ENCODE measurements at places on chromosomes 3 and 15.

DNA sequence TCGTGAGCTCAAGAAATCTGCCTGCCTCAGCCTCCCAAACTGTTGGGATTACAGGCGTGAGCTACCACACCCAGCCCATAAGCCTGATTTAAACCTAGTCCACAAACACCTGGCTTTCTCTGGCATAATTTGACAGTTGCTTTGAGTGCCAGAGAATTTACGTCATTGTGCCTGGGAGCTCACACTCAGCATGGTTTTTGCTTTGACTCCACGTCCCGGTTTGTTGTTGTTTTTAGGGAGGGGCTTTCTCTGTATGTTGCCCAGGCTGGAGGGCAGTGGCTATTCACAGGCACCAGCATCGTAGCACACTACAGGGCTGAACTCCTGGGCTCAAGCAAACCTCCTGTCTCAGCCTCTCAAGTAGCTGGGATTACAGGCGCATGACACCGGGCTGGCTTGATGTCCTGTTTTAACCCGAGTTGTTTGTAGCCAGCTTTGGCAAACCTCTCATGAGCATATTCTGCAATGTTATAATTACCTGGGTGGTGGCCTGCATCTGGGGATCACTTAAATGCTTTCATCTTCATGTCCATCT lies 32.7 kb downstream of the CEMIP start:
- no peak for DNase-seq

GRCh38 chr3:99858469-99858868 lies 40.8 kb downstream of the CMSS1 start:
- DNase-seq, result no peak

DNA sequence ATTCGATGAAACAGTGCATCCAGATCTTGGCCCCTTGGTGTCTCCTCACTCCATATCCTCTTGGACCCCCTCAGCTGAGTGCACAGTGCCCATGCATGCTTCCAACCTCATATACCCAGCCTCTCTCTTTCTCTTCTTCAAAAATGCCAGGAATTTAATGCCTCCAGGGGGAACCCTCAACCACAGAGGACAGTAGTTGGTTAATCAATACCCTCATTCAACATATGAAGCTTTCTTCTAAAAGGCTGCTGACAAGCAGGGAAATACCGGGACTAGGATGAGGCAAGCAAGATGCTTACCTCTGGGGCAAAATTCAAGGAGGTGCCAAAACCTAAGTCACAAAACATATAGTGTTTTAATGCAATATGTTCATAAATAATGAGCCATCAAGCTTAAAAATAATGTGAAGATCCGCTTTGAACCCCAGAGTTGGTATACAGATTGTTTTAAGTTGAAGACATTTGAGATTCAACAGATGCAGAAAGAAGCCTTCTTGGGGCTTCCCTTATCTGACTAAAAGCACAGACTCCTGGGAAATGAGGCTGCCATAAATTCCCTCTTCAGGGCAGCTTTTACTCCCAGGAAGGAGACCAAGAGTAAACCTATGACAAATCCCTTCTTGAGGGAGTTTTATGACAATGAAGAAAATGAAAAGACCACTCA lies 48.2 kb upstream of the FHIT start:
- no peak for DNase-seq

- DNase-seq, result no peak
Observed at GRCh38 chr3:15497964-15498363, 23.5 kb downstream of the COLQ start.

DNA sequence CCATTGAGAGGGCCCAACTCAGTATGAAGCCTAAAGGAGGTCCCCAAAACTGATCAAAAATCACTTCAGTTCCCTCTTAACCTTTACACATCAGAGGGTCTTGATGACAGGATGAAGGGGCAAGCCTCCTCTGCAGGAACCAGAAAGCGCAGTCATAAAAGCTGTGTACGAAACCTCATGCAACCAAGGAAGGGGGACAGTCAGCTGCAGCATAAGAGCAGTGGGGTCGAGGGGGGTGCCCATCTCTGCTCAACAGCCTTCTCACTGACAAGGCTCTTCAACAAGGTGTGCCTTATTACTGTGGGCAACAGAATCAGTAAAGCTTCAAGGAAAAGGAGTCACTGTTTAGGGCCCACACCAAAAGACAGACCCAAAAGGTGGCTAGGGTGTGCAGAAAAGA lies 3.9 kb downstream of the POC1A start:
- DNase-seq, result no peak

GRCh38 chr3:15102836-15103235 lies 3.9 kb upstream of the RBSN start:
- DNase-seq, result no peak

DNA sequence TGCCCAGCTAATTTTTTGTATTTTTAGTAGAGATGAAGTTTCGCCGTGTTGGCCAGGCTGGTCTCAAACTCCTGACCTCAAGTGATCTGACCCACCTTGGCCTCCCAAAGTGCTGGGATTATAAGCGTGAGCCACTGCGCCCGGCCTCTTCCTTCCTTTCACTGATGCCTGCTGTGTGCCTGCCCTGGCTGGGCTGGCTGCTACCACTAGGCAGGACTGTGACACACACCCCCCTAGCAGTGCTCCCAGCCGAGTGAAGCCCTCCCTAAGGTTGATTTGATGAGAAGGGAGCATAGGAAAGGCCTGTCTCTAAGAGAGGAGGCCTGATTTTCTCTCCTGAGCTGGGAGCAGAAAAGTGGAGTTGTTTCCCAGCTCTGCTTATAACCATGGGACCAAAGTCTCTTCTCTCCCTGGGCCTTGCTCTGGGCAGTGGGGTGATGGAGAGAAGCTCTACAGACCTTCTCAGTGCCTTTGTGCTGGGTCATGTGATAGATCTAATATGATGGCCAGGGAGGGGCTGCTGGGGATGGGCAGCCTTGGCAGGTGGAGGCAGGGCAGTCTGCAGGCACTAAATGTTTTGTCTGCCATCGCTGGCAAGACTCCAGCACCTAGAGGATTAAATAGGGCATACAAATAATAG lies 20.1 kb upstream of the SFMBT1 start:
- DNase-seq, result no peak

- no peak for DNase-seq
Observed at GRCh38 chr3:138440121-138440521, 5.7 kb downstream of the ESYT3 start.

DNA sequence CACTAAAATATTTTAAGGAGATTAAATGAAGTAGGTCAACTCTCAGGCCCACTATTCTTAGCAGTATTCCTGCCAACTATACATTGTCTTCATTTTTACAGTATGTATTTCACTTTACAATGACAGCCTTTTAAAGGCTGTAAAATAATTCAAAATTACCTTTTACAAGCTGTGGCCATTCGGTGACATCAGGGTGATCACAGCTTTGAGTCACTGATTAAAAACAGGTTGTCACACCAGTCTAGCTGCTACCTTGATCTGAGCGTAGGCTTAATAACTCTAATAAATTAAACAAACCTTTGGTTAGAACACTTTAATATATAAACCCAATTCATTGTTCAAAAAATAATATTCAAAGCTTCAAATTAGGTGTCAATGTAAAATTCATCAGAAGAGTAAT lies 29.9 kb downstream of the UBE3A start:
- no peak for DNase-seq

GRCh38 chr3:50971487-50971924 lies 296.8 kb downstream of the DOCK3 start:
- DNase-seq, result no peak

GRCh38 chr3:62562017-62562416 lies 188.7 kb upstream of the FEZF2 start:
- no peak for DNase-seq

DNA sequence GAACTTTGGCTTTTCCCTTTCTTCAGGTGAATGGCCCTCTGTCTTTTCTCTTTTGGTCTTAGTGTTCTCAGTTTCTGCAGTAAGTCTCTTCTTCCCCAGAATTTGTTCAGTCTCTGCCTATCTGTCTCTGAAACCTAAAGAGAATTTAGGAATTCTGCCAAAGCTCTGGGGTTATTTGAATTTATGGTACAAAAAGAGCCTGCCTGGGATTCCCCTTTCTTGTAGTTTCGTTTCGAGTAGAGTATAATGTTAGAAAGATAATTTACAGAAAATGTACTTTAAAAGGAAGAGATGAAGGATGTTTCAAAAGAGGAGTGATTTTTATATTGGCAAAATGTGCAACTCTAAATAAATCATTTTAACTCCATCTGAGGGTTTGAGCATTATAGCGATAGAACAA lies 247.4 kb upstream of the SATB1 start:
- no peak for DNase-seq

DNA sequence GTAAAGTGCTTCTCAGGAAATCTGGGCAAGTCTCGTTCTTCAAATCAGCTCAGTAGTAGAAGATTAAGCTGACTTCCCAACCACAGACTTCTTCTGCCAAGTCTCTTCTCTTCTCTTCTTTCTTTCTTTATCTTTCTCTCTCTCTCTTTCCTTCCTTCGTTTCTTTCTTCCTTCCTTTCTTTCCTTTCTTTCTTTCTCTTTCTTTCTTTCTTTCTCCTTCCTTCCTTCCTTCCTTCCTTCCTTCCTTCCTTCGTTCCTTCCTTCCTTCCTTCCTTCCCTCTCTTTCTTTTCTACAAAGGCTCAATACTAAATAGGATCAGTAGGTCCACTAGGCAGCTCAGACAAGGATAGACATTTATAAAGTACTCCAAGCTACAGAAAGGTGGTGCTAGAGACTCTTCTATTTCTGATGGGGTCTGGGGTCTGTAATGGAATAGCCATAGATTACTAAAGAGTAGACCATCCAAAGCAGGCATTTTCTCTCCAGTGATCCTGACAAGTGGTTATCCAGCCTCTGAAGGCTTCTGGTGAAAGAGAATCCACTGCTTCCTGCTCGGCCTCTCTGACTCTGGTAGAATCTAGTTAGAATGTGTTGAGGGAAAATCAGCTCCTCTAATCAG lies 100.8 kb downstream of the TPRG1 start:
- no peak for DNase-seq

GRCh38 chr15:32669896-32670611 lies 28.5 kb downstream of the SCG5 start:
- no peak for DNase-seq

- no peak for DNase-seq
Observed at GRCh38 chr15:99167201-99167600, 62.3 kb downstream of the SYNM start.

- DNase-seq, result no peak
Observed at GRCh38 chr15:69579950-69580618, 127.5 kb downstream of the RPLP1 start.

DNA sequence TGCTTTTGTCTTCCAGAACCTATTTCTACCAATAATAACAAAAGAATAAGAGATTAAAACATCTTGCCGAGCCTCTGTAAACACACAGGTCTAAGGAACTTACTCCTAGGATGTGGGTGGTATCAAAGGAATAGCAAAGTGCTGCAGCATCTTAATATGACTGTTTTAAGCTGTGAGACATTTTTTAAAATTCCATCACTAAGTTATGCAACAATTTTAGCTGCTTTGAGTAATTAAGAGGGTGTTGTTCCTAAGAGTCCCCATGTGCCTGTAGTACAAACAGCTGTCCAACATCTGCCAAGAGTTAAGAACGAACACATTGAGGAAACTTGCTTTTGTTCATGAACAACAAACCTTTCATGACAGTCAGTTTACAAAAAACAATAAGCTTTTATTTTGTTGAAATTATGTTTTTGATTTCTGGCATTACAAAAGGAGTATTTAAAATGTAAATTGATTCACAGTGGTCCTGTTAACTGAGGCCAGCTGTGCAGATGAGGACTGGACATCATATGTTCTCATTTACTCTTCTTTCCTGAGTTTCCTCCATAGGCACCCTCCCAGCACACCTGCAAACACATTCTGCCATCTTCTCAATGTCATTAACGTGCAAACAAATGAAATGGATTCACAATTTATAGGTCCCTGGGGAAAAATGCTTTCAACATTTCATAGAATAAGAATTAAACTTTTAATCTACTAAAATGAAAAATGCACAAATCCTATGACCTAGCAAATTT lies 337.3 kb upstream of the ARHGEF26 start:
- no peak for DNase-seq

DNA sequence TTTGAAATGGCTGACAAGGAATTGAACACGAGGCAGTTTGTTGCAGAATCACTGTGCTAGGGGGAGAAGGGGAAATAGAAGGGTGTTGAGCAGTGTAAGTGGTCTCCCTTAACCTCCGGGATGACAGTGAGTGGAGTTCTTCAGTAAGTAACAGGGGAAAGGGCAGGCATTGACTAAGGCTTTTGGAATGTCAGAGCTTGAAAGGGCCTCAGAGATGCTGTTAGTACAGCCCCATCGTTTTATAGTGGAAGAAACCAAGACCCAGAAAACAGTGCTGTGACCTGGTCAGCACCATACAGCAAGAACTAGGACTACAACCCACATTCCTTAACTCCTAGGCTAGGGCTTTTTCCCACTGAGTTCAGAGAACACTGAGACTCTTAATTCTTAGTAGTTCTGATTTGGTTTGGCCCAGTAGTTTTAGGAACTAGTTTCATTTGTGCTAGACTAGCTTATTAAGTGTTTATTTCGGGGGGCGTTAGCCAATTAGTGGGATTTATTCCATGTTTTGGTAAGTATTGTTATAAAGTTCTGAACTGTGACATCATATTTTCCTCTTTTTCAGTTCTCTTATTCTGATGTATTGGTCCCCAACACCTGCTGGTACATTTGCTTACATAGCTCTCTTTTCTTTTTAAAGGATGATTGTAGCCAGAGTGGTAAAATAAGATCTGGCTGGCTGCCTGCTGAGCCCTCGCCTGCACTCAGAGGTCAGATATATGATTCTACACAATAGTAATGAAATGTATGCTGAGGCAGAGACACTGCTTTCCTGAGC lies 34.2 kb downstream of the RAB11A start:
- no peak for DNase-seq

DNA sequence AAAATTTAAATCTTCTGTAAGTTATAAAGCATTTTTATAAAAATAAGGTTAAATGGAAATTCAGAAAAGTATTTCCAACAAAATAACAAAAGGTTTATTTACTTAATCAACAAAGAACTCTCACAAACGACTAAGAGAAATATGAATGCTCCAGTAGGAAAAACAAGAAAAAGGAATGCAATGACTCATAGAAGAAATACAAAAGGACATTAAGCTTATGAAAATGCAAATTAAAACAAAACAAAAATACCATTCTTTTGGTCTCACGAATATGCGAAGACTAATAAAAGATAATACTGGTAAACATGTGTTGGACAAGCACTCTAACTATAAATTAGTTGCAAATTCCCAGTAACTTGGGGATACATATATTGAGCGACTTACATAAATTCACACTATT lies 17.5 kb upstream of the TBC1D5 start:
- no peak for DNase-seq

GRCh38 chr3:52089691-52090090 lies 33.3 kb upstream of the DUSP7 start:
- no peak for DNase-seq

DNA sequence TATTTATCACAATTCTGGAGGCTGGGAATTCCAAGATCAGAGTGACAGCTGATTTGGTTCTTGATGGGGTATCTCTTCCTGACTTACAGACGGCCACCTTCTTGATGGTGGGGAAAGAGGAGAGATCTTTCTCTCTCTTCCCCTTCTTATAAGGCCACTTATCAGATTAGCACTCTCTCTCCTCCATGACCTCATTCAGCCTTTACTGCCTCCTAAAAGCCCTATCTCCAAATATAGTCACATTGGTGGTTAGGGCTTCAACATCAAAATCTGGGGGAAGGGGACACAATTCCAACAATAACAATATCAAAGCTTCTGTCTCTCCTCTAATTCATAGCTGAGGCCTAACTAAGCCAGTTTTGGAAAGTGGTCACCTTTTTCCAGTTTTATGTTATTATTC lies 91.7 kb upstream of the MBNL1 start:
- no peak for DNase-seq

GRCh38 chr15:79433276-79433990 lies 1.3 kb downstream of the MINAR1 start:
- no peak for DNase-seq

All from right atrium auricular region (tissue), 2 donors.